BE2C (cell line): ENCODE measurements at places on chromosomes 3 and 15.

DNA sequence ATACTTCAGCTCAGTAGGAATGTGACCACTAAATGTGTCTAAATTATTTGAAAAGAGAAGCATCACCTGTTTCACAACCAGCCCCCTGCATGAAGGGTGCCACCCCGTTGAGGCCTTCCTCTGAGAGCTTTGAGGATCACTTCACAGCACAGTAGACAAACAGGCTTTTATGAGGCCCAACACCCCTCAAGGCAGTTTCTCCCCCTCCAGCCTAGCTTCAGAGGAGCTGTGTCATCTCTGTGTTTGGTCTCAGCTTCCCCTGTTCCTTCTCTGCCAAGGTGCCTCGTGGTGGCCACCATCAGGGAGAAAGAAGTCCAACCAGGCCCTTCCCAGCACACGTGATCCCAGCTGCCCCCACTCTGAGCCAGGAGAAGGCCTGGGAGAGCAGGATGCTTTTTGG lies 21.6 kb upstream of the DUSP7 start:
- DNase-seq, result no peak

- DNase-seq, result no peak
Observed at GRCh38 chr3:71135373-71136088, 448.0 kb downstream of the FOXP1 start.

DNA sequence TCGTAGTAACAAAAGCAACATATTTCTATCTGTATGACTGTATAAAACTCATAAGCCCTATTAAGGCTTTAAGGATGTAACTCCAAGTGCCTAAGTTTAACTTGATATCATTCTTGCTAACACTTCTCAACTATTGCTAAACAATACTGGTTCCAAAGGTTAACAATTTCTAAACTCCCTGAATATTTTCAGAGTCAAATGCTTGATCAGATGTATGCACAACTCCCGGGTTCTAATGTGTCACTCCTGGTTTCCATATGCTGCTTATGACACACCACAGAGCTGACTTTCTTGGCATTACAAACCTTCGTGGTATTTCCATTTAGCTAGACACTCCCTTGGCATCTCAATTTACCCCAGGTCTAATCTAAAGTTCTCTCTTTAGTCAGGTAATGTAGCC lies 26.3 kb downstream of the DZIP1L start:
- DNase-seq, result no peak

DNA sequence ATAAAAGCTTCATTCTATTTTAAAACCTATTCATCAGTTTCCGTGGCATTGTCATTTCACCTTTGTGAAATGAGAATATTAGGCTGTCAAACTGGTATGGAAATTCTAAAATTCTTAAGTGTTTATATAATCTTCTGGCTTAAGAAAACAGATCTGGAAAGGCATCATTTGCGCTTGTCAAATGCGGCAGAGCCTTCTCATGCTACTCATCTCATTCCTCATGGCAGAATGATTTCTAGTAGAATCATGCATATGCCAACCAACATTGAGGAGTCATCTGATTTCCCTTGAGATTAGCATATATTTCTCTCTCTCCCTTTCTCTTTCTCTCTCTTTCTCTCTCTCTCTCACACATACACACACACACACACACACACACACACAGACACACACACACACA lies 48.8 kb downstream of the STRIT1 start:
- DNase-seq, result no peak

DNA sequence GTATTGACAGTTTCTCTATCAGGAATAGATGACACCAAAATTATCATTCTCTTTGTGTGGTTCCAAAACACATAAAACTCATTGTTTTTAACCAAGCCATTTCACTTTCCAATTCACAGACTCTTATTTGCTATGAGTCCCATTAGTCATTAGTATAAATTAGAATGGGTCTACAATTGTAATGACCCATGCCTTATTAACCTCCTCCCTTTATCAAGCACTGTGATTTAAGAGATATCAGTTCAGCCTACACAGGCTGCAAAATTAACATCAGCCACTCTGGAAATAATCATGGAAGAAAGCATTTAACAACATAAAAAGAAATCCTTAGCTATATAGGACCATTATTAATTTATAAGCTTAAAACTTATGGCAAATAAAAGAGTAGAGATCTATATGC lies 440.6 kb downstream of the GBE1 start:
- no peak for DNase-seq

GRCh38 chr15:45097466-45097865 lies 16.5 kb downstream of the DUOX2 start:
- no peak for DNase-seq

DNA sequence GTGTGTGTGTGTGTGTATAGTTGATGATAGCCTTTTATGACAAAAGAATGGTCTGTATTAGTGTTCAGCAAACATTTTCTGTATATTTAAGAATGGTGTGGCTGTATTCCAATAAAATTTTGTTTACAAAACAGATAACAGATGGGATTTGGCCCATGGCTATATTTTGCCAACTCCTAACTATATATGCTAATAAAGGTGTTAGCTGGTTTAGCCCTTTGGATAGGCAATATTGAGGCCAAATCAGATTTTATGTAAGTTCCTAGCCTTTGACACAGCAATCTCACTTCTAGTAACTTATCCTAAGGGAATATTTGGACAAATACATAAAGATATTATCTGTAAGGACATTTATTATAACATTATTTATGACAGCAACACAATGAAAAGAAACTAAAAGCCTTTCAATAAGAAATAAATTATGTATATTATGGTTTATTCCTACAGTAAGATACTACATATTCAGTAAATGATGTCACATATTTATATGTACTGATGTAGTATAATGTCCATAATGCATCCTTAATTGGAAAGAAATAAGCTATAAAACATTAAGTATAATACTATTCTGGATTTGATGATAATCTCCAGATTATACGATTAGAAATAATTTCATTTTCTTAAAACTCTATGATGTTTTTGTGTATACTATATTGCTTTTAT lies 264.0 kb downstream of the RBMS3 start:
- DNase-seq, result no peak

DNA sequence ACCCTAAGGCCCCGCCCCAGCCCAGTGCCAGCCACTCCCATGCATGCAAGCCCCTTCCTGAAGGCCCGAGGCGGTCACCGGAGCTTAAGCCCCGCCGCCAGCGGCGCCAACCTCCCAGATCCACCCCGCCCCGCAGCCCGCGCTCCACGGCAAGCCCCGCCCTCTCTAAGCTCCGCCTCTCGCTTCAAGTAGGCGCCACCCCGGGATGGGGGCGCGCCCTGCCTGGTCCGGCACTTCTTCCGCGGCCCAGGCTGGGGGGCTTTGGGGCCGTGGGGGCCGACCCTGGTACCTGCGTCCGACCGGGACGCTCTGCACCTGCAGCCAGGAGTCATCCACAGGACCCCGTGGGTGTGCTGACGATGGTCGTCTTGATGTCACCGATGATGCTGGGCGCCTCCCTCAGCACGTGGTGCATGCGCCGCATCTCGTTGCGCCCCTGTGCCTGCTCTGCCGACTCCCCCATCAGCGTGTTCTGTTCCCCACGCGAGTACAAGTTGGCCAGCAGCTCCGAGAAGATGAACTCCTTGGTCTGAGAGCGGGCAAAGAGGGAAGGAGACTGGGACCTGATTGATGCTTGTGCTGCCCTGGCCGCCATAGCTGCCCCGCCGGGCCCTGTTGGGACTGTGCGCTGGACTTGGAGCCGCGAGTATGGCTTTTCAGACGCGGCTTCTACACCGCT lies 26.1 kb upstream of the CSPG4 start:
- DNase-seq, result peak; percentile 98

GRCh38 chr15:89477411-89478242 lies 18.8 kb downstream of the RHCG start:
- DNase-seq, result no peak

- DNase-seq, result no peak
Observed at GRCh38 chr3:72529081-72529480, 319.2 kb downstream of the SHQ1 start.

DNA sequence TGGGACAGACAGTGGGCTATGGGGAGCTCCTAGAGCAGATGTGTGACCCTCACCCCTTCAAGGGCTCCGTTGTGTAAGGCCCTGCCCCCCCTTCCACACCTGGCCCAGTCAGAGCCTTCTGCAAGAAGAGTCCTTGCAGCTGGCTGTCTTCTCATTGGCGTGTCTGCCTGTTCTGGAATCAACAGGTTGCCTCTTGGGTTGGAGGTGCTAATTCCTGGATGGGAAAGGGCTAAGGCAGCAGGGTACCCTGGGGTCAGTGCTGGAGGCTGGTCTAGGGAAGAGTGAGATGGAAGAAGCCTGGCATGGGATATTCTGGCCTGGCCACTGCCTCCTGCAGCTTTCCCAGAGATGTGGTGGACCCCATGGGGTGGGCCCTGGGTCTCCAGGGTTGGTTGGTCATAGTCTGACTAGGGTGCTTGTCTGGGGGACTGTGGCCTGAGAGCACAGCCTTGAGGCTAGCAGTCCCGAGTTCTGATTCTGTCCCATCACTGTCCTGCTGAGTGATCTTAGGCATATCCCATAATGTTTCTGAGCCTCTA lies 5.1 kb downstream of the TEX264 start:
- DNase-seq, result no peak

GRCh38 chr3:136994772-136995516 lies 37.2 kb downstream of the IL20RB start:
- no peak for DNase-seq

DNA sequence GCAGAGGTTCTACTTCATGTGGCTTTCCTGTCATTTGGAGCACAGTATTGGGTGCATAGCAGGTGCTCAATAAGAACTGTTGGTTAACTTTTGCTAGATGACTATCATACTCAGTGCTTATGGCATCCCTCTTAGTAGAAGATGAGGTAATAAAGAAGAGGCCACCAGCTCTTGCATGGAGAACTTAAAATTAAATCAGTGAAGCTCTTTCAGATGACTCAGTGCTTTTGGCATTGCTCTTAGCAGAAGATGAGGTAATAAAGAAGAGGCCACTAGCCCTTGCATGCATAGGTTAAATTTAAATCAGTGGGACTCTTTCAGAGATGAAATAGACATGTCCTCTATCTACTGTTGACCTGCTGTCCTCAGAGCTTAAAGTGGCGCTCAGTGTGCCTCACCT lies 109.4 kb upstream of the FGF7 start:
- DNase-seq, result no peak

DNA sequence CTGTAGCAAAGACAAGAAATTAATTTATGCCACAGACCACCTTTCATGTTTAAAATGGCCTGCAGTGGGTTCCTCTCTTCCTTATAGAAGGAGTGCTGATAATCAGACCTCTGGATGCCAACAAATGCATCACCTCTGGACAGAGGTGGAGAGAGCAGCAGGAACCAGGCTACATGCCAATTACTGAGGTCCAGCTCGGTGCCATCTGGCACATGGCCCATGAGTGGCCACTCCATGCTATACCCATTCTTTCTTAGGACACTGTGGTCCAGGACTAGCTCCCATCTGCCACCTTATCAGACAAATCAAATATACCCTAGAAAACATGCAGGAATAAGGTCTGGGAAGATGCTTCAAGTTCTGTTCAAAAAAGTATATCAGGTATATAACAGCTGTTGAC lies 60.7 kb downstream of the TBC1D2B start:
- no peak for DNase-seq
